Fibroblast of skin of abdomen (primary cell): ENCODE measurements at places on chromosomes 16 and 17.

GRCh38 chr16:83312718-83313245 is 495.0 kb upstream of the HSBP1 start:
- DNase-seq: no peak

DNA sequence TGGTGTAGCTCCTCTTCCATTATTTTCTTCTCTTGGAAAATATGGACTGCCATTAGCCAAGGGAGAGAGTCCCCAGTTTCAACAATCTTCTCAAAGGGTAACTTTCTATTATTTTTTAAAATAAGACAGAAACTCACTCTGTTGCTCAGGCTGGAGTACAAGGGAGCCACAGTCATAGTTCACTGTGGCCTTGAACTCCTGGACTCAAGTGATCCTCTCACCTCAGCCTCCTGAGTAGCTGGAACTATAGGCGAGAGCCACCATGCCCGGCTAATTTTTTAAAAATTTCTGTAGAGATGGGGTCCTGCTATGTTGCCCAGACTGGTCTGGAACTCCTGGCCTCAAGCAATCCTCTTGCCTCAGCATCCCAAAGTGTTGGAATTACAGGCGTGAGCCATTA is 13.1 kb downstream of the COG4 start:
- no peak for DNase-seq

- peak; percentile 6 for DNase-seq
Observed at GRCh38 chr16:68335175-68335574, 24.4 kb downstream of the PRMT7 start.

DNA sequence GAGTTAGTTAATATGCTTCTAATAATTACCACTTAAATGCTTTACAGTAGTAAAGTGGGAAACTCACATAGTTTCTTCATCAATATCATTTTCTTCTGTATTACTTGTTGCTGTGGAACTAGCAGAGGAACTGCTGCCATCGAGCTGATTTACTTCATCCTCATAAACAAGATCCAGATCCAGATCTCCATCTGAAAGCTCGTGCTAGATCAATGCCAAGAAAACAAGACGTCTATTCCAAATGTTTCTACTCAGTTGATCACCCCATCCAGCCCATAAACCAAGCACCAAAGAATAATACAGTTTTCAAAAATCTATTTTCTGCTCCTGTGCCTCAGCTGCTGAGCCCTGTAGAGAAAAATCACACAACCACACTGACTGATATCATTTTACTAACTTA is 59.1 kb downstream of the TRIM37 start:
- no peak for DNase-seq

DNA sequence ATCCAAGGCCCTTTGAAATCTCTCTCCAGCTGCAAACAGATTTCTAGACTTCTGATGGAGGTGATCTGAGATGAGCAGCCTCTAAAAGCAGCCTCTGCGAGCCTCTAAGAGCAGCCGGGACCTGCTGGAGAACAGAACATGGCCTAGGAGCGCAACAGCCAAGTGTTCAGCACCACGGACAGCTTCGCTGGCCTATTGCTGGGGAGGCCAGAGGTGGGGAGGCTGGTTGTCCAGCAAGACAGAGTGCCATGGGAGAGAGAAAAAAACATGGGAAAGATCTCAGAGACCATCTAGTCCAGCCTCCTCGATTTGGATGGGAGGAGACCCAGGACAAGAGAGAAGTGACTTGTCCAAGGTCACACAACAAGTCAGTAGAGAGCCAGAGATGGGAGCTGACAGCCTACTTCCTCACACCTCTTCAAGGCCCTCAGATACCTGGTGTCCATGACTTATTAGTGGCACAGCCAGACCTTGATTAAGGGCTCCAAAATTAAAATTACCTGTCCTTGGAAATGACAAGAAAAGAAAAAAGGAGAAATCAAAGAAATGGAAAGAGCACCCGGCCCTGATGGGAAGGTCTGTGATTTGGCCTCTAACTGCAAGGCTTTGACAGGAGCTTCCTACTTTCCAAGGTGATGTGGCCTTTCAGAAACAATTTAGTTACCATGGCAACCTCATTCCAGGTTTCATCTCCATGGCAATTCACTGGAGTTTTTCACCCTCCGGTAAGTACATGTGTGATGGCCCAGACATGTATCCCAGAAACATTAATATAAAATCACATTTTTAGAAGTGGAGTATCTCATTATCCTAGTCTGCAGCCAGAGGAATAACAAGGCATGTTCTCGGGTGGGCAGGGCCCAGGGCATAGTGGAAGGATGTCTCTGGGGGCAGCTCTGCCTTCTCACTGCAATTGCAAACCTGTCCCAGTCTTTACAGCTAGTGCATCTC is 14.5 kb downstream of the RPRML start:
- no peak for DNase-seq

DNA sequence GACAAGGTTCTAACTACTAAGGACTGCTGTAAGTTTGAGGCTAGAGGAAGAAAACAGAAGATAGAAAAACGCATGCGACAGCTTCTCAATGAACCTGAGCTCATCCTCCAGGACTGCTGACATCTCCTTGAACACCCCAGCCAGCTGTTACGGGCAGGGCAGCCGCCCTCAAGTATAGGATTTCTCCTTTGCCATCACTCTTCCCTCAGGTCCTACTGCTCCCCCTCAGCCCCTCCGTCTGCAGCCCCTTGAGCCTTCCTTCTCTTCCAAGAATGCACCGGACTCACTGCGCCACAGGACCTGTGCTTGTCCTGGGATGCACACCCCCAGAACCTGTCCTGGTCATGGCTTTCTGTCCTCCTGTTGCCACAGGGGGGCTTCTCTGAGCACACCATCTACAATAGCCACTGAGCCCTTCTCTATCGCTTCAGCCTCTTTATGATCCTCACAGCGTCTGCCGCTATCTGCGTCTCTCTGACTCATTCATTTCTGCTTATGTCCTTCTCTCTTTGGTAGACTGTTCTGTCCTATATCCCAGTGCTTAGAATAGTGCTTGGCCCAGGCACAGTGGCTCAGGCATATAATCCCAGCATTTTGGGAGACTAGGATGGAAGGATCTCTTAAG is 15.7 kb upstream of the XYLT2 start:
- no peak for DNase-seq

GRCh38 chr17:65473363-65473762 is 88.1 kb downstream of the AXIN2 start:
- DNase-seq: no peak

DNA sequence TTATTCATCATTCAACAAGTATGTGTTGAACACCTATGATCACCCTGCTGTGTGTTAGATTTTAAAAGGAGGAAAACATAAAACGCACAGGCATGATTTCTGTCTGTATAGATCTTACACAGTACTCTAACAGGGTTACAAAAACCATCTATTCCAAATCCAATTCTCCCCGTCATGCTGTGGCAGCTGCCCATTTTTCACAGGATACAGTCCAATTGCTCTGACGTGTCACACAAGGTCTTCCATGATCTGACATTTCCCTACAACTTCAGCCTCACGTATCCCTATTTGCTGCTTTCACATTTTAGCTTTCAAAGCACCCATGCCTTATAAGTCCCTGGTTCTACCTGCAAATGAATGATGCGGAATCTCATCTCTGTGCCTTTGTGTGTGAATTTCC is 67.0 kb upstream of the CNTNAP4 start:
- no peak for DNase-seq

DNA sequence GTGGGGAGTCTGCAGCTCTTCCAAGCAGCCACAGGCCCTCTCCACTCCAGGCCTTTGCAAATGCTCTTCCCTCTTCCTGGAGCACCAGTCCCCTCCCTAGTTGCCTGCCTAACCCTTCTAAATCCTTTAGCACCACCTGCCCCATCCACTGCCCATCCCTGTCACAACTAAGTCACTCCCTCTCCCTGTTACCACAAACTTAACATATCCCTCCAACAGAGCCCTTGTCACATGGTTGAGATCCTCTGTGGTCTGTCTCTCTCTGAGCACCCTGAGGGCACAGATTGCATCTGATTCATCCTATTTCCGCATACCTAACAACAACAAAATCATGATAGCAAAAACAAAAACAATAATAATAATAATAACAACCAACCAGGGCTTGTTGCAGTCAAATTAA is 11.0 kb upstream of the BEAN1 start:
- no peak for DNase-seq

DNA sequence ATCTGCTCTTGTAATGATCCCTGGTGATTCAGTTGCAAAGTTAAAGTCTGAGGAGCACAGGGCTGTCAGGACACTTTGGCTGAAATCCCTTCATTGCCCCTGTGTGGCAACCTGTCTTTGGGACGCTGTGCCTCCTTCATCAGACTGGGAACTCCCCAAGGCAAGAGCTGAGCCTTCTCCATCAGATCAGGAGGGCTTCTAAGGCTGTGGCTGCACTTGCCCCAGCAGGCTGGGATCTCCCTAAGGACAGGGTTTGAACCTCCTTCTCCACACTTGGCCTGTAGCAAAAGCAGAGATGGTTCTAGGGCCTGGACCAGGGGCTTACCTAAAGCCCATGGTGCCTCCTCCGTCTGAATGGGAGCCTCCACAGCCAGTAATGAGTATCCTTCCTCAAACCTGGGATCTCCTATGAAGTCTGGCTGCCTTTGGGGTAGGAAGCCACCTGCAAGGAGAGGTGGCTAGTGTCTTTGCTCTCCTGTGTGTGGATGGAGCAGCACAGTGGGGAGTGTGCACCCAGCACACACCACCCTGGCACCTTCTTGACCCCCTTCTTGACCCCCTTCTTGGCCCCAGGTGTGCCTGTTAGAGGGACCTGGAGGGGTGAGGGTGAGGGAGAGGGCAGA is 79.0 kb upstream of the NKD1 start:
- DNase-seq: no peak

DNA sequence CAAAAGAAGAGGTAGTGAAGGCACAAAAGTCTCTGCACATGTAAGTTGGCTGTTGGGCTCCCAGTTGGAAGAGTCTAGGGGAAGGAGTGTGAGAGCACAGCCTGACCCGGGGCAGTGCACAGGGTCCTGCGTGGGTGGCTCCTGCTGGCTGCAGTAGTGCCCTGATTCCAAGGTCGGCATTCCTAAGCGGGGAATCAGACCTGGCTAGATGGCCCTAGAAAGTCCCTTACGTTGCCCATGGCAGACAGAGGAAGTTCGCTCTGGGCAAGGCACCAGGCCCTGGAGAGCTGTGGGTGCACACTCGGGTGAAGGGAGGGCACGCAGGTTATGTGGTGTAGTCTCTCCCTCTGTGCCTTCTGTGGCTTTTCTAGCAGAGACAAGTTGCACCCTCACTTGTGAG is 22.8 kb upstream of the SLC5A11 start:
- no peak for DNase-seq
